ENCODE measurements at places on chromosomes 1 and 21.

DNA sequence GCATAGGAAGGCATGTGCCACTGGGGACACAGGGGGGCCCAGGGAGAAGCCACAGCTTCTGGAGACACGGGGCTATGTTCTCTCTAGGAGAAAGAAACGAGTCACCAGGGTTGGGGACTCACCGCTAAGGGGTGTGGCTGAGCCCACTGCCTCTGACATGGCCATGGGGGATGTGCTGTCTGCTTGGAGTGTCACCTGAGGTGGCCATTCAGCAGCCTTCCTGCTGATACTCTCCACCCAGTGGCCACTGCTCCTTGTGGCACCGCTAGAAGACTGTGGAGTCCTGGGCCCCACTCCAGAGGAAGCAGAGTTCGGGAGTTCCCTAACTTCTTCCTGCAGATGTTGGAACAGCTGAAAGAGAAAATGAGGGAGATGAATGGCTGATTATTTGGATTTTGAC lies 91.2 kb upstream of the SLC45A1 start:
- no peak for DNase-seq

- DNase-seq = no peak
These were observed 10.2 kb upstream of the CREG1 start for GRCh38 chr1:167563579-167564246.

DNA sequence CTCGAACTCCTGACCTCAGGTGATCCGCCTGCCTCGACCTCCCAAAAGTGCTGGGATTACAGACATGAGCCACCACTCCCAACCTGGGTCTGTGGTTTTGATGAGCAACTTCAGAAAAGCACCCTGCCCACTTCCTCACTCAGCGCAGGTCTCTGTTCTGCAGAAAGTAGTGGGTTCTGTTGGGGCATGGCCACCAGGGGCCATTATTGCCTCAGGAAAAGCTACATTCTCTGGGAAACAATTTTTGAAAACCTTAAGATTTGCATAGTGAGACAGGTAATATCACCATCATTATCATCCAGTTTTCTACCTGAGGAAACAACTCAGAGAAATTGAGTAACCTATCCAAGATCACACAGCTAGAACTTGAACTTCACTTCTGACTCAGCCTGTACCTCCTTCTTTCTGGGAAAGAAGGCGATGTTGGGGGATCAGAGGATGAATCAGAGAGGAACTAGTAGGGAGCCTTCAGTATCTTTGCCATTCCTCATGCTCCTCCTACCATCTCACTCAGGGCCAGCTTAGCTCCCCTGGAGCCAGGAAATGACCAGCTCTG lies 7.1 kb upstream of the NES start:
- peak; percentile 30 for DNase-seq

GRCh38 chr1:81802457-81802706 lies 1.6 kb downstream of the ADGRL2 start:
- no peak for DNase-seq

DNA sequence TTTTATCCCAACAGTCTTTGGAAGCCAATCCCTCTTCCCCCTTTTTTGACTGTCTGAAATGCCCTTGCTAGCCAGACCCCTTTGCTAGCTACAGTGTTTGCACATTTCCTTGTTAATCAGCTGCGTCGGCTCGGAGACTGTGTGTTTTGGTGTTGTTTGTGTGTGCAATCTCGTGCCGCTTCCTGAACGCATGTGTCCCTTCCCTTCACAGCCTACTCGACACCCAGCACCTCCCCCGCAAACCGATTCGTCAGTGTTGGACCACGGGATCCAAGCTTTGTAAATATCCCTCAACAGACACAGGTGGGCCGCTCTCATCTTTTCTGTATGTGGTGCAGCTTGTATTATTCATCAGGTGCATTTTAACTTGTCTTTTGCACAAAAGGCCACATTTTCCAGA lies 298.7 kb downstream of the TM2D1 start:
- DNase-seq = no peak

- DNase-seq = peak; percentile 8
These were observed 44.1 kb downstream of the GPR3 start for GRCh38 chr1:27436204-27437159.

- no peak for DNase-seq
These were observed 265.2 kb downstream of the ASTN1 start for GRCh38 chr1:176899321-176899720.

DNA sequence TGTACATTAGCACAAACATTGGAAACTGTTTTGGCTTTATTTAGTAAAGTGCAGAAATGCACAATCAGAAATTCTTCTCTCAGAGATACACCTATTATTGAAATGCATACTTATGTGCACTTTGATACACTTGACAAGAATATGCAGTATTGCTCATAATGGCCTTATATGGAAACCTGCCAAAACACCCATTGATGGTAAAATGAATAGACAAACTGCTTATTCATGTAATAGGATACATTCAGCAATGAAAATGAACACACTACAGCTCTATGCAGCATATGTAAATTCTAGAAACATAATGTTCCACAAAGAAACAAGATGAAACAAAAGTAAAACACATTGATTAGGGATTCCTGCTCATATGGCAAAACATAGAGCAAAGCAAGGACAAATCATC lies 223.9 kb downstream of the S1PR1 start:
- DNase-seq = no peak

- peak; percentile 81 for DNase-seq
These were observed 14.3 kb downstream of the QSOX1 start for GRCh38 chr1:180168786-180169639.

DNA sequence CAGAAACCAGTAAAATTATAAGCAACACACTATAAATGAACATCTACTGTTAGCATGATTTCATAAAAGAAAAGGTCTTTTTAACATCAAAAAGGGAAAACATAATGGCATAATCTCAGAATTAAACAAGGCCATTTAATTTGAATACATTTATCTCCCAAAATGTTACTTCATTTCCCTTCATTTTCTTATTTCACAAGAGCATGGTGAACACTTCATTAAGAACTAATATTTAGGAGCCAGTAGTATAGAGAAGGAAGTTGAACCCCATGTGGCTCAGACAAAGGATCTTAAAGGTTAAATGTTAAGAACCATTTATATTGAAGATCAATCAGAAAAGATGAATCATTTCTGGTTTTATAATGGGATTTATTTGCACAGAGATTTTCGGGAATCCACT lies 981.7 kb downstream of the TTLL7 start:
- DNase-seq = no peak

- no peak for DNase-seq
These were observed 620.3 kb upstream of the PLXNA2 start for GRCh38 chr1:208864366-208864965.

Data from ACHN (cell line).